ENCODE measurements at places on chromosomes 5 and 9.

- no peak for DNase-seq
These were observed 192.8 kb downstream of the FBN2 start for GRCh38 chr5:128345247-128345646.

GRCh38 chr9:136197084-136197875 is 7.6 kb downstream of the LHX3 start:
- no peak for DNase-seq

GRCh38 chr5:172932313-172933017 is 26.8 kb upstream of the RPL26L1 start:
- peak; percentile 79 for DNase-seq

- no peak for DNase-seq
These were observed 47.7 kb downstream of the LIX1 start for GRCh38 chr5:97094579-97095317.

DNA sequence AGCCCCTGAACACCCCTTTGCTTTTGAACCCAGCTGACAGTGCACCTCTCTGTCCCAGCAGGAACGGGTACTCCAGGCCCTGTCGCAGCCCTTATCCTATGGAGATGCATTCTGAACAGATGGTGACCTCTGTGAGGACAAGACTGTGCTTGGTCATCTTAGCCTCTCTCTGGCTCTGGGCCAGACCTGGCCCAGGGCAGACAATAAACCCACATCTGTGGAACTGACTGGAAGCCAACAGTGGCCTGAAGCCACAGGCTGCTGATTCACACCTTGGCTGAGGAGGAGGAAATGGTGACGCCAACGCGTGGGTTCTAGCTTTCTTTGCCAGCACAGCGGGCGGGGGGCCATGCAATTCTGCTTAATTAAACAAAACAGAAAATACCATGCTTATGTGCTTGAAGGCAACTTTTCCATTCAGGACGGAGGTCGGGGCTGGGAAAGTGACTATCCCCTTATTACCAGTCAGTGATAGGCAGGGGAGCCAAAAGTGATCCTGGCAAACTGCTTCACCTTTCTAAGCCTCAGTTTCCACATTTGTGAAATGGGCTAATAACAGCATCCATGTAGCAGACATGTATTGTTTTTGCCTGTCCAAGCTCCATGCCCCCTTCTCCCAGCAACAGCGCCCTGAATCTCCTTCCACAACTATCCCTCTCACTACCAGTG is 10.8 kb downstream of the SH3PXD2B start:
- DNase-seq: no peak

All from CD4-positive, alpha-beta T cell treated with Interleukin-6 for 4 hours (primary cell).